GM23248 (cell line): ENCODE measurements at places on chromosomes 2 and 18. TPM values are rescaled to one million over a fixed set of nuclear protein-coding genes. Genes with fewer than 3 reads are reported as not detected.

DNA sequence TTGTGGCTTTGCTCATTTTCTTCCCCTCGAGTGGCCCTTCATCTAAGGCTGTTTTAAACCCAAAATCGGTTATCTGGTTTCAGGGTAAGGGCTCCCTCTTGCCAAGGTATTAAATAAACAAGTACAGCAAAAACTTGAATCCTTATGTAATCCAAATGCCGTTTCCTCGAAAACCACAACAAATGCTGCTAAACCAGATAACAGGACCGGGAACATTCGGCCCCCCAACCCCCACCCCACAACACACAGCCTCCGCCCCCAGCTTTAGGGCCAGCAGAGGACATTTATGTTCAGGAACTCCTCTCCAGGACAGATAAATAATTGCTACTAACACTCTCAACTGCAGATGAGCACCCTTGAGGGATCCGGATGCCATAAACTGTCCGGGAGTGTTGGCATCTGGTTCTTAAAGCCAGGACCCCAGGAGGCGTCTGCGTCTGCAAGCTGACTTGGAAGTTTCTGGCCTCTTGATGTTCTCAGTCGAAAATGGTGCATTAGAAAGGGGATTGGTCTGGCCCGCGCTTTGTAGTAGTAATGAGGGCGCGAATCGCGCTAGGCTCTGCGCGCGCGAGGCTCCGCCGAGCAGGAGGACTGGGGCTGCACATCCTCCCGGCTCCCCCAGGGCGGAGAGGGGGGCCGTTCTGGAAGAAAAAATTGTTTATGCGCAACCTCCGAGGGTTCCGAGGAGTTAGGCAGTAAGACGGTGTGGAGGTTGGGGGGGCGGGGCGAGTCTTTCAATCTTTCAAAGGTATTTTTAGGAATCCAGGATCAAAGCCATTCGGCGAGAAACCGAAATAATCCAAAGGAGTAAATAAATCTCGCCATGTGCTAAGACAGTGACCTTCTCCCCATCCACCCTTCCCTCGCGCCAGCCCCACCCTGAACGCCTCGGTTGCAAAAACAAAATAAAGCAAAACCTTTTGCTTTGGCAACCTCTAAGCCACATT lies 3.9 kb upstream of the ID2 start:
- DNase-seq, result peak; percentile 82

DNA sequence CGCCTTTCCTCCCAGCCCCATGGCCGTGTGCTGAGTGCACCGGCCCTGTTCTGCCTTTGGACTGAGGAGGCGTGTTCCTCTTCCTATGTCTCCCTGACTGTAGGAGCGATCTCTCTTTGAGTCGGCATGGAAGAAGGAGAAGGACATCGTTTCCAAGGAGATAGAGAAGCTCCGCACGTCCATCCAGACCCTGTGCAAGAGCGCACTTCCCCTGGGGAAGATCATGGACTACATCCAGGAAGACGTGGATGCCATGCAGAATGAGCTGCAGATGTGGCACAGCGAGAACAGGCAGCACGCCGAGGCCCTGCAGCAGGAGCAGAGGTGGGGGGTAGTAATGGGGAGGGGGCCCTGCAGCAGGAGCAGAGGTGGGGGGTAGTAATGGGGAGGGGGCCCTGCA lies 29.4 kb upstream of the ASB1 start:
- DNase-seq, result no peak

DNA sequence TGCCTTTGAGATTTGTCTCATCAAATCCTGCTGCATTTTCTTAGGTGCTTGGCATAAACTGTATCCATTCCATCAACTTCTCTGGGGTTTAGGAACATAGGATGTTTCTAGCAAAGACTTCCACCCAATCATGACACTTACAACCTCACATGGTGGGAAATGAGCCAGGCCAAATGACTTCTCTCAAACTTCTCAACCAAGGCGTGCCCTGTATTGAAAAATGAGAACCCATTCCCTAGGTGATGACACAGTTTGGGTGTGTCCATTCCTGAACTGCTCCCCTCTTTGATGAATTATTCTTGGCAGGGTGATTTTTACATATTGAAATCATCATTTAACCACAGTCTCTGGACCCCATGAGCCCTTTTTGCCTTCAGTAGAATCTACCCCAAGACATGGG lies 161.1 kb downstream of the EN1 start:
- peak; percentile 73 for DNase-seq

- DNase-seq, result no peak
Measured at GRCh38 chr2:162833345-162833744, 5.2 kb downstream of the KCNH7 start.

Gene RESP18
- total RNA-seq, result not detected in 2 replicates

DNA sequence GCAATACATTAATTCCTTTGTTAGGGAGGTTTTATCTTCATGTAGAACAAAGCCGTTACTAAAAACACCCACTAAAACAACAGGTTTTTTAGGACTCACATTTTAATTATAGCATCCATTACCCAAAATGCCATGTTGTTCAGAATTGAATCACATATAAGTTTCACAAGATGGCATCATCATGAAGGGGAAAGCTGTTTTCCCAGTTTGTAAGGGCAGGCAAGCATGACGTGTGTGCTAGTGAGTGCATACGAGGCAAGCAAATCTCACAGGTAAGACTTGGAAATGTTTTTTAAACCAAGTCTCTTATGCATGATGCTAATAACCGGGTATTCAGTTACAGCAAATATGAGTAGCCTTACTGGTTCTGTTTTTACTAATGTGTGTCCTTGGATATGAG lies 111.8 kb upstream of the NFATC1 start:
- no peak for DNase-seq
